ENCODE measurements at places on chromosomes 5 and 9.

- DNase-seq: no peak
Observed at GRCh38 chr9:122159925-122160246, 178 bp downstream of the MORN5 start.

- DNase-seq: no peak
Observed at GRCh38 chr5:74556006-74556405, 84.5 kb downstream of the ENC1 start.

DNA sequence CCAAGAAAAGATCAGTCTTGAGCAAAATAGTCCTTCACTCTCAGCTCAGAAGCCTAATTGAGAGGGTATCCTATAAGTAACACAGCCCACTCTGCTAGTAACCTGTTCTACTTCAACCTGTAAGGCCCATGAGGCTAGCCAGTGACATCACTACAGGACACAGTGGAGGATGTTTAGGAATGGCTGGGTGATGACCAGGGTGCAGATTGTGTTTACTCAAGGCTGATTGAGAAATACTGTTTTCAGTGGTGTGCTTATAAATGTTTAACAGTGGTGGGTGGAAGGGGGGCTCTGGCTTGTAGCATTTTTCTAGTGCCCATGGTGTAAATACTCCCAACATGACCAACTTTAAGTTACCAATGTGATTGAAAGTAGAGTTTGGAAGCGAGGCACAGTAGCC lies 159.8 kb upstream of the CCDC152 start:
- no peak for DNase-seq

DNA sequence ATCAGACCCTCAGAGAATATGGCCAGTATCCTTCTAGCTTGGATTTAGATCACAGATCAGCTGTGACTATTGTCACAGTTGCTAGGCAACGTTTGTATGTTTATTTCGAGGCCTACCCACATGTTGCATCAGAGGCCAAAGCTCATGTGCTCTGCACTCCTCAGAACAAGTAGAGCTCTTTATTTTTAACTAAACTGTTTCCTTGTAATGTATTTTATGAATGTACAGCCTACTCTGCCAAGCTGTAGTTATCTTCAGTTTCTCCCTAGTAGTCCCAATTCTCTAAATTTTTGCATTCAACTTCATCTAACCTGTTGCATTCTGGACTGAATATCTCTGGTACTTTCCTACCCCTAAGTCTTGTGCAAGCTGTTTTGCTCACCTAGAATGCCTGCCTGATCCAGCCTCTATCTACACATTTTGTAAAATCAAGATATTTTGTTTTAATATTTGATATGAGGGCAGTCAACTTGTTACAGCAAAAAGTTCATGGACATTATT lies 52.8 kb downstream of the CAST start:
- DNase-seq: no peak

DNA sequence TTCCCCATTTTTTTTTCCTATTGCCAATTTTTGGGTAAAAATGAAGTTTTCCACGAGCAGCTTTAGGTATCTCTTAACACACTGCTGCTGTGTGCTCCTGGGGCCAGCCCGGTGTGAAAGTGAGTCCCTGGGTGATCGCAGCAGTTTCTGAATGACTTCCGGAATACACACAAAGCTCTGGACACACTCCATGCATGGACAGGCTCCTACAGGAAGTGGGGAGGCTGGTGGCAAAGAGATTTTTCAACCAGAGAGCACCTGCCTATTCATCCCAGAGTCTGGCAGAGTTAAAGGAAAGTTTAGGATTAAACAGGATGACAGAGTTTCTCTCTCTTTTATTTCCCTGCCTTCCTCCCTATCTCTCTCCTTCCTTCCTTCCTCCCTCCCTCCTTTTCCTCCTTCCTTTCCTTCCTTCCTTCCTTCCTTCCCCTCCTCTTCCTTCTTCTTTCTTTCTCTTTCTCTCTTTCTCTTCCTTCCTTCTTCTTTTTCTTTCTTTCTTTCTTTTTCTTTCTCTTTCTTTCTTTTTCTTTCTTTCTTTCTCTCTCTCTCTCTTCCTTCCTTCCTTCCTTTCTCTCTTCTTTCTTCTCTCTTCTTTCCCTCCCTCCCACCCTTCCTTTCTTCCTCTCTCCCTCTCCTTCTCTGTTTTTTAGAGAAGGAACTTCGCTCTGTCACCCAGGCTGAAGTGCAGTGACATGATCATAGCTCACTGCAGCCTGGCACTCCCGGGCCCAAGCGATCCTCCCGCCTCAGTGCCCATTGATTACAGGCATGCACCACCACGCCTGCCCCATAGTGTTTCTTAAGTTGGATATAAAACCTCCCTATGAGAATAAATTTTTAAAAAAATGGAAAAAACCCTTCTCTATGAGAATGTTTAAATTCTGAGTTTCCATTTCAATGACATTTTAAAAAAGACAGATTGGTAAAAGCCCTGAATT lies 38.7 kb upstream of the UBTD2 start:
- no peak for DNase-seq

GRCh38 chr5:178587763-178588611 lies 2.2 kb downstream of the COL23A1 start:
- no peak for DNase-seq

DNA sequence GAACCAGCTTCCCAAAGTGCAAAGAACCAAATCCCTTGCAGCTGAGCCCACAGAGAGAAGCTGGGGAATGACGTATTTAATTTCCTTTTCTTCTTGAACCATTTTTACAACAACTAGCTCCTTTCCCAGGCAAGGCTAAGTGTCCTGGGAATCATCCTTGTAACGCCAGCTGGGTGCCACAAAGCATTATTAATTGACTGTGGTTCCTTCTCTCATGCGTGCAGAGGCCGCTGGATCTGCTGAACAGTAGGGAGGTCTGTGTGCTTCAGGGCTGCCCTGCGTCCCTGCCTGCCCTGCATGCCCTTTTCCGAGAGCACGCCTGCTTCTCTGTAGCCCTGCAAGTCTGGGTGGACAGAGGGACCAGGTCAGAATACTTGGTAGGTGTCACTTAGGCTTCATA lies 124.1 kb upstream of the OTULINL start:
- DNase-seq: no peak

DNA sequence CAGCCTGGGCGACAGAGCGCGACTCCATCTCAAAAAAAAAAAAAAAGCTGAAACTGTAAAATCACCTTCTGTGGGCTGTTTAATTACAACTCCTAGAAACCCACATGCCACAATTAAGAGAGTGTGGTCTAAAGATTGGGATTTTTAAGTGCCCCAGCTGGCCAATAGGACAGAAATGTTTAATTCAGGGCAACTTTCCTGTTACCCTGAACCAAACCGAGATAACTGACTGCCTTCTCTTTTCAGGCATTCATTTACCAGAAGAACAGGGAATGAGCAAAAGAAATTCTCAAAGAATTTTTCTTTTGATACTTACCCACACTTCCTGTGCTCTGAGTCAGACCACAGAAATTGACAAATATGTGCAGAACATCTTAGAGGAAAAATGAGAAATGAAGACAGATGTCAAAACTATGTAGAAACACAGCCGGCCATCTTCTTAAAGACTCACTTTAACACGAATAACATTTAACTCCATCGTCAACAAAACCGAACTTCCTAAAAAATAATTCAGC lies 221.3 kb upstream of the DAPK1 start:
- no peak for DNase-seq

- DNase-seq: no peak
Observed at GRCh38 chr5:37165761-37166160, 83.4 kb downstream of the CPLANE1 start.

- DNase-seq: no peak
Observed at GRCh38 chr5:150397146-150397781, 15.4 kb downstream of the CD74 start.

GRCh38 chr5:35852084-35852734 lies 4.5 kb upstream of the IL7R start:
- no peak for DNase-seq

DNA sequence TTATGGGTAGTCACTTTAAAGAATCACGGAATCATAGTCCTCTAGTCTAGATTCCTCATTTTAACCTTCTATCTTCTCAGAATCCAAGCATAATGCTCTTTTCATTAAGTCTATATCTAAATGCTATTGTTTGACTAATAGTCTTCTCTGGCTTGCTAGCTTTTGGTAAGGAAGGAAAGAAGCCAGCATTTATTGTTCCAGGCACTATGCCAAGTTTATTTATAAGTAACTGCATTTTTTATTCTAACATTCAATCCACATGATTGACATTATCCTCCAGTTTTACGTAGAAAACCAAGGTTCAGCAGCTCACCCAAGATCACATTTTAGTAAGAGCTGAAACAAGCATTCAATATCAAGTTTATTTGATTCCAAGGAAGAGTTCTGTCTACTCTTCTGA lies 254.2 kb downstream of the SAXO1 start:
- DNase-seq: no peak

- DNase-seq: no peak
Observed at GRCh38 chr5:176447591-176447977, 601 bp upstream of the FAF2 start.

DNA sequence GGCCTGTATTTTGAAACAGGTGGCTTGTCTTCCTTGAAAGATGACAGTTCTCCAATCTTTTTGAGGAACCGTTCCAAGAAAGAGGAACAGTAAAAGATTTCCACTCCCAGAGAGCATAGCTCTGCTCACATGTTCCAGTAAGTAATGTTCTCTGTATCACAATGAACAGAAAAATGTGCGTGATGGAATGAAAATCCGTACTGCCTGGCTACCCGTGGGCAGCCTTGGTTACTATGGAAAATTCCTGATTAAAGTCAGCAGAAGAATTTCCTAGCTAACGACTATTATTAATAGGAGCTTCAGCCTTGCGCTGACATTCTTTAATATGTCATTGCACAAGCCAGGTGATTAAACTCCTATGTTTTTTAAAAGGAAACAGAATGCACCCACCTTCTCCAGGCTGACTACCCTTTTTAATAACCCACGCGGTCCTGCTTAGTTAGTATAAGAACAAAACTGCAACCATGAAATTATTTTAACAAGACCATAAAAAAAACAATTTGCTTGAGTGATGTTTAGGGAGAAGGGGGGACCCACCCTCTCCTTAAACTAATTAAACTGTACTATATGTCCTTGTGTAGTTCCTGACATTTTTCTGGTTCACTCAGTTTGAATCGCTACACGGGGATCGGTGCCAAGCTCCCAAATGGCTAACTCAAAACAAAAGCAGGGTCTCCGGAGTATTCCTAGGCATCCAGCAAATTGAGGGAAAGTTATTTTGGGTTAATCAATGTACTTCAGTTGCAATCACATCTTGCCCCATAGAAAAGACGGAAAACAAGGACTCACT lies 54.8 kb upstream of the CPEB4 start:
- DNase-seq: no peak

DNA sequence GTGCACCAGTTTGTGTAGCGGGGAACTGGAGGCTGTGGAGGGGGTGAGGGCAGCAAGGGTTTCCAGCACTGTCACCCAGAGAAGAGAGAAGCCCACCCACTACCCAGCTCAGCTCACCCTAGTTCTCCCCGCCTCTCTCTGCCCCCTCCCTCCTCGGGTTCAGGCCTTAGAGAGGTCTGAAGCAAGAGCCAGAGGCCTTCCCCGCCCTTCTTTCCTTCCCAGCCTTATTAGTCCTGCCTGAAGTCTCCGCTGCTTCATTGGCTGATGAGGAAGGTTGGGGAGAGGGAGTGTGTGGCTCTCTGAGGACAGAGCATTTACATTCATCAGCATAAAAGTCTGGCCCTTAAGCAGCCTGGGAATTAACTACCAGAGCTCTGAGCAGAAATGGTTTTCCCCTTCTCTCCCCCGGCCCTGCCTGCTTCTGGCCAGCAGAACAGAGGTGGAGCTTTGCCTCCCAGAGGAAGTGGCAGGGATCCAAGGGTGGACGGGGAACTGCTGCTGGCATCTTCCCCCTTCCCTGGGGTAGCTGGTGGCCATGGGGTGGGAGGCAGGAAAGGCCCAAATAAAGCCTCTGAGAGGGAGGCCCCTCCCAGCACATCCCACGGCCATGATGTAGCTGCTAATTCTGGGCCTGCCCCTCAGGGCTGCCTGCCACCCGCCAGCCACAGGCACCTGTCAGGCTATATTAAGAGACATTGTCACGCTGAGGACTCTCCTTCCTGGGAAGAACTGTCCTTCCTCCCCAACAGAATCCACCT lies 4.1 kb downstream of the DNAJB5 start:
- DNase-seq: no peak

- DNase-seq: no peak
Observed at GRCh38 chr5:90949469-90950358, 391.1 kb downstream of the ADGRV1 start.

DNA sequence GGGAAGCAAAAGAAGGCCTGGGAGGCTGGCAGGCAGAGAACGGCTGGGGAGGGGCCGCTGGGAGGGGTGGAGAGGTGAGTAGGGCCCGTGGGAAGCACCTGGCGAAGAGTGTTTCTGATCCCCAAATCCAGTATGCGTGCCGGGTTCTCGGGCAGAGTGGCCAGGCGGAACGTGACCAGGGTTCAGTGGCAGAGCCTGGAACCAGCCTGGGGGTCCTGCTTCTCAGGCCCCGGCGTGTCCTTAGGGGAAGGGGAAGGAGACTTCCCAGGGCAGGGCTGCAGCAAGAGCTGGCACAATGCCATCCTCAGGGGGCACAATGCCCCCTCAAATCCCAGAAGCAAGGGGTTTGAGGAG lies 25.5 kb upstream of the IER5L start:
- DNase-seq: no peak

DNA sequence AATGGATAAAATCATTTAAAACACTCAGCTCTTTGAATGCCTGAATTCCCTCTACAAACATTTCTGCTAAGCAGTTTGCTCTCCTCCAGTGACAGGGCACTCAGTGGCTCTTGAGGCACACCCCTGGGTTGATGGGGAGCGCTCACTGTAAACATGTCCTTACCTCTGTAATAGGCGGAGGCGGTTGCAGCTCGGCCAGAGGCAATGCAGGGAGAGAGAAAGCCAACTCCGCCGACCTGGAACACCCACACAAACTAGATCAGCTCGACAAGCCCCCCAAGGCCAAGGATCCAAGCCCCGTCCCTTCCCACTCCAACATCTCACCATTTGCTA lies 329 bp downstream of the CDC23 start:
- no peak for DNase-seq

DNA sequence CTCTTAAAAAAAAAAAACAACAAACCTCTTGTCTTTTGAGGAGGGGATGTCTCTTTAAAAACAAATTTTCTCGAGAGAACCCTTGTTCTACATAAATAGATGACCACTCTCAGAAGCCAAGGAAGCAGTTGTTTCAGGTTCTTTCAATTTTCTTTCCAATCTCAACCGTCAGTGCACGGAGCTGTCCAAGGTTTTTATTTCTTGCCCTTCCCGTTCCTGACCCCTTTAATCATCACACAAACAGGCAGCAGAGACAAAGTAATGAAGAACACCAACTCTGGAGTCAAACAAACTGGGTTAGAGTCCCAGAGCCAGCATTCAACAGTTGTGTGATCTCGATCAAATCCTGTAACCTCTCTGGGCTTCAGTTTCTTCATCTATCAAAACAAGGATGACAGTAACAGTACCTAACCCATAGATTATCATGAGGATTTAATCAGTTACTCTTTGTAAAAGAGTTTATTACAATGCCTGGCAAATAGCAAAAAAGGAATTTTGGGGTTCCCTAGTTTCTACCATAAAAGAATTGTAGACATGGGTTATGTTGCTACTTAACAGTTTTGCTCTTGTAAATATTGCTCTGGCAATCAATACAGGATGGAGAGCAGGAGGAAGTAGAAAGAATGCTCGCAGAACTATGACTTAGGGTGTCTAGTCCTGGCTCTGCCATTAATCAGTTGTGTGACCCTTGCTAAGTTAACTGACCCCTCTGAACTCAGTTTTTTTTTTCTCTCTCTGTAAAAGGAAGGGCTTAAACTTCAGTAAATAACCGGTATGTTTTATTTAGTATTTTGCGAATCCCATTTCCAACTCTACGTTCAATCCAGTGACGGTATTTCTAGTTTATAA lies 1.0 kb upstream of the NIM1K start:
- DNase-seq: no peak

- DNase-seq: no peak
Observed at GRCh38 chr5:167312225-167312624, 979.2 kb upstream of the WWC1 start.

Measured in nucleus accumbens (tissue), 56 donors.